ENCODE measurements at places on chromosomes 3 and 15.

GRCh38 chr3:180871901-180872300, 40.6 kb upstream of the FXR1 start:
- DNase-seq, result no peak

GRCh38 chr15:40329804-40330203, 6.3 kb downstream of the INAFM2 start:
- no peak for DNase-seq

- DNase-seq, result no peak
Measured at GRCh38 chr3:140143367-140144069, 208.5 kb downstream of the CLSTN2 start.

DNA sequence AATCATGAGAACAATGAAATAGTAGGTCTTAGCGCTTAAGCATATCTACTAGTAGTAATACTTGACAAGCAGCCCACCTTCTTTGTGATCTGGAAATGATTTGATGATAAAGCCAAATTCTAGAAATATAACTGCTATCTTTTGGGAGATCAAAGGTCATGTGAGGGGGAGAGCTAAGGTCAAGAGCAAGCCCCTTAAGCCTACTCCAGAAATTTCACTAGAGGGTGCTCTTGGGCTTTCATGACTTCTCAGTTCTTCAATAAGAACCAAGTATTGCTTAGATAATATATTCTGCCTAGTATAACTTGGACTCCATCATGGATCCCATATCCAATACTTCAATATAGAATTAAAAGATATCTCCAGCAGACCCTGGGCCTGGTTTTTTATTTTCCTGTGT, 319.6 kb downstream of the ZBTB20 start:
- no peak for DNase-seq

GRCh38 chr3:159441279-159441678, 547.4 kb upstream of the IL12A start:
- DNase-seq, result no peak

DNA sequence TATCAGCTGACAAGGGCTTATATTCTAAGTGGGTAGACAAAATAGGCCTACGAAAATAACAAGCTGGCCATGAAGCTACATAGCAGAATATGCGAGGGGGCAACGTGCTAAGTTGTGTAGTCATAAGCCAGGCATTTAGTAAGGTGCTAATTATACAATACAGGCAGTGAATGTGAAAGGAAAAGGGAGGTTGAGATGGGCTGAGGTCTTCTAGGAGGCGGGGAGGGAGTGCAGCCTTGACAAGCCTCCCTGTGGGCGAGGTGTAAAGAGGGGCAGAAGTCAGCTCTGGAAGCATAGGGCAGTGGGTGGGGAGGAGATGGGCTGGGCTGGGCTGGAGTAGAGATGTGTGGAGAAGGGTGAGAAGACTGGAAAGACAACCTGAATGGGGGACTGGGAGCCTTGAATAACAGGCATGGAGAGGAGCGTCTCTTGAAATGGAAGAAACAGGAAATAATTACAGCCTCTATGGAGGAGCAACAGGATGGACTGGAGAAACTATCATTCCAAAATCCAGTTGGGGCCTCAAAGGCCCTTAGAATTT, 1.2 kb downstream of the TIGIT start:
- DNase-seq, result no peak

Measured in mesenteric fat pad (tissue), 1 donor.